RKO (cell line): ENCODE measurements at places on chromosomes 2 and 18.

DNA sequence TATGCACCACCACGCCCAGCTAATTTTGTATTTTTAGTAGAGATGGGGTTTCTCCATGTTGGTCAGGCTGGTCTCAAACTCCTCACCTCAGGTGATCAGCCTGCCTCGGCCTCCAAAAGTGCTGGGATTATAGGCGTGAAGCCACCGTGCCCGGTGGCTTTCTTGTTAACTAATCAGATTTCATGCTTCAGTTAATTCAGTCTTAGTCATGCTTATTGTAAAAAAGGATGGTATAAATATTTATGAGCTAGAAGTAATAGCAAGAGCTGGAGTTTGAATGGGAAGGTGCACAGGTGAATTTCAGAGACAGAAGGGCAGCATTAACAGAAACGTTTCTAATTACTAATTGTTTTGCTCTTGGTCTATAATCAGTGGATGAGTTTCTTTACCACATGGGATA lies 10.3 kb downstream of the GEMIN6 start:
- DNase-seq: no peak

- DNase-seq: no peak
These were observed 35.5 kb downstream of the IL1R2 start for GRCh38 chr2:102027036-102027980.

DNA sequence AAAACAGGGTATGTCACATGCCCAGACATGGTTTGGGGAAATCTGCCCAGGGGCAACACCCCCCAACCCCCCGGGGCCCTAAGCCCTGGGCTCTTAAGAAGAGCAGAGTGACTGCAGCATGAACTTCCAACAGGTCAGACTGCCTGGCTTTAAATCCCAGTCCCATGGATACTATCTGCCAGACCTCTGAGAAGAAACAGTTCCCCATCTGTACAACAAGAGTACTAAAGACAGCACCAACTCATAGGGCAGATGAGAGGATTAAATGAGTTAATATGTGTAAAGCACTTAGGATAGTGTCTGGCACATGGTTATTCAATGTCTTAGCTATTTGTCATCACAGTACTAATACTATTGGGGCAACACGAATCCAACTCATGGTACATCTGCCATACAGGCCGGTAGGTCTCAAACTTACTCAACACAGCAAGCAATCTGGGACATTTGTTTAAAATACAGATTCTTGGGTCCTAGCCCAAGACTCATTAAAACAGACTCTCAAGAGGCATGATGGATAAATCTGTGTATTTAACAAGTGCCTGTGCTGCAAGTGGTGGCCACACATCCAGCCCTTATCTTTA lies 23.4 kb downstream of the CDH2 start:
- no peak for DNase-seq

GRCh38 chr2:223508372-223508771 lies 93.8 kb downstream of the SCG2 start:
- DNase-seq: no peak

DNA sequence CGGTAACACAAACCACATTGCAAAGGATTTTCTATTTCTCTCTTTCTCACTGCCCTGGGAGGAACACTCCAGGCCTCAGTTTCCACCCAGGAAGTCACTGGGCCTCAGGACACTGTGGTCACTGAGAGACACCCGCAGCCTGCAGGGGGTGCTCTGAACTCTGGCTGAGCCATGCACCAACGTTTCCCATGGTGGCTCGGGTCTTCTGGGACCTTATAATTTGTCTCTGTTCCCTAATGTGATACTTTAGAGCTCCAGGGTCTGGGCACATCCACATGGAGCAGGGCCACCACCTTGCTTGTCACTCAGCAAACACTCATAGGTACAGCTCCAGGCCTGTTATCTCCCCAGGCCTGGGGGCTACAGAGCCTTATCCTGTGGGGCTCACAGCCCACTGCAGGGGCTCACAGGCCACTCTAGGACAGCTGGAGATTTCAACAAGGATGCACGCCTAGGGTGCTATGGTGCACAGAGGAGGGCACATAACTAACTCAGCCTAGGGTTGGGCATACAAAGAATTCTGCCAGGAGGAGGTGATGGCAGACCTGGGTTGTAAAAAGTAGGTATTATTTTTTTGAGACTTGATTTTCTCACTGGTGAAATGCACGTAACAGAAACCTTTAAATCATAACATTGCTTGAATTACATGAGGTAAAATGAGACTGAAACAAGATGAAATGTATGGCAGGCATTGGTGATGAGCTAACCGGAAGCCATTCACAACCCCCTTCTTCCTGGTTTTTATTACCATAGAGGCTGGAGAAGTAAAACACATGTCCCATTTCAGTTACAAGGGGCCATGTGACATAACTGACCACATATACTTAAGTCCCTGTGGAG lies 3.0 kb upstream of the HS1BP3 start:
- DNase-seq: no peak

DNA sequence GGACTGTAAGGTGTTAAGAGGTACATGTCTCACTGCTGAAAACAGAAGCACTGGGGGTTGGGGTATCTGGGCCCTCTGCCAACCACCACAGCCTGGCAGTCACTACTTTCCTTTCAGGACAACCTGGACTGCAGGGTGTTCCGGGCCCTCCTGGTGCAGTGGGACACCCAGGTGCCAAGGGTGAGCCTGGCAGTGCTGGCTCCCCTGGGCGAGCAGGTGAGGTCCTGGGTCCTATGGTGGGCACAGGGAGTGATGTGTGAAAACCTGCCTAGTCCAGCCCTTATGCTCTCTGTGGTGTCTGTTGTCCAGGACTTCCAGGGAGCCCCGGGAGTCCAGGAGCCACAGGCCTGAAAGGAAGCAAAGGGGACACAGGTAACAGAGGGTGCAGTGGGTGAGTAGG lies 40.0 kb downstream of the MARCO start:
- DNase-seq: no peak

DNA sequence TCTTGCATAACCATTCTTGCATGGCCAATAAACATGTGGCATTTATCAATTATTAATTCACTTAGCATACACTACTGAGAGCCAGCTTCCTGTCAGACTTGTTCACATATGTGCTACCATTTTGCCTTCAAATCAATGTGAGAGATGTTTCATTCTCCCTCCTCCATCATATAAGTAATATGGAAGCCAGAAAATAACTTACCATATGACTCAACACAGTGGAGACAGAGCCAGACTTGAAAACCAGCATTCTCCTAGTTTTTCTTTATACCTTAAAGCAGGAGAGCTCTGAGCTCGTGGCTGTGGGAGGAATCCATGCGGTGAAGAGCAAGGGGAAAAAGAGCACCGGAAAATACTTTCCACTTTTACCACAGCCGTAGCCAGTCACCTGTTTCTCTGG lies 215.0 kb upstream of the LRATD1 start:
- DNase-seq: no peak

DNA sequence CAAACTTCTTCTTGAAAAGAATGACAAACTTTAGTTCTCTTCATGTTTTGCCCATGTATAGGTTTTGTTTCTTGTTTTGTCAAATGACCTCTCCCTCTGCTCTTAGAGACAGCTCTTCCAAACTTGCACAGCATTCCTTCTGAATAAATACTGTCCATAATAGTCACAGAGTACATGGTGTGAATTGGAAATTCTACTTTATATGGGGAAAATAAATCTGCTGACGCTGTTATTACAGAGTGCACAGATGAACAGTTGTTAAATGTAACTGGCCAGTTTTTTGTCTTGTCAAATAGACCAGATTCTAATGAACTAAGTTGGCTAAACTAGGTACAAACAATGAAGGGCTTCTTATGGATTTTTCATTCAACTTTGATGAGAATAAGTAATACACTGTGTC lies 115.8 kb upstream of the DTNA start:
- DNase-seq: no peak

- no peak for DNase-seq
These were observed 52.7 kb downstream of the PHLPP1 start for GRCh38 chr18:62767836-62768557.

GRCh38 chr2:68031542-68032160 lies 31.2 kb downstream of the C1D start:
- DNase-seq: peak; percentile 75

- DNase-seq: no peak
These were observed 52.1 kb upstream of the EPB41L5 start for GRCh38 chr2:119960821-119961220.

DNA sequence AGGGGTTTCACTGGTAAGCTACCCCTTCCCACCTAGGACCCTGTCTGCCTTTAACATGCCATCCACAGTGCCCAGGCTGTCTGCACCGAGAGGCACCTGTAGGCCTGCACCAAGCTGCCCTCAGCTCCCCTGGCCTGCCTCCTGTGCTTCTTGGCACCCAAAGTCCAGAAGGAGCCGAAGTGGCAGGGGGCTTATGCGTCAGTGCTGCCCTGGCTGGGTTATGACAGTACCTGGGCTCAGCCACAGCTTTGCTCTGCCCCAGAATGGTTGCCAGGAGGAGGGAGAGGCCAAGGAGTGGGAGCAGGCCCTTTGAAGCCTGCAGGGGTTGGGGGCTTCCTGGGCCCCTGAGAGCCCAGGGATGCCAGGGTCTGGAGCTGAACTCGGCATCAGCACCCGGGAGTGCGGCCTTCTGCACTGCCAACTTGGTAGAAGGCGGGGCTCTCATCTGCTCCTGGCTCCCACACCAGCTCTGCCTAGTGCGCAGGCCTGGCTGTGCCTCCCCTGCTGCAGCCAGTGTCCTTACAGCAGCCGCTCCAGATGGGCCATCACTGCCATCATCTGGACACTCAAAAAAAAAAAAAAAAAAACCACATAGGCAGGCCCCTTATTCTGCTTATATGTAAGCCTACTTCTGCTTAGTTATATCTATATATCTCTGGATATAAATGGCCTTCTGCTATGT lies 155.4 kb downstream of the THSD7B start:
- DNase-seq: no peak
